Activated T-helper 1 cell treated with anti-CD3 and anti-CD28 coated beads, Interleukin-2, amount 50 U/mL, for 16 hours (primary cell): ENCODE measurements at places on chromosomes 1 and 21.

DNA sequence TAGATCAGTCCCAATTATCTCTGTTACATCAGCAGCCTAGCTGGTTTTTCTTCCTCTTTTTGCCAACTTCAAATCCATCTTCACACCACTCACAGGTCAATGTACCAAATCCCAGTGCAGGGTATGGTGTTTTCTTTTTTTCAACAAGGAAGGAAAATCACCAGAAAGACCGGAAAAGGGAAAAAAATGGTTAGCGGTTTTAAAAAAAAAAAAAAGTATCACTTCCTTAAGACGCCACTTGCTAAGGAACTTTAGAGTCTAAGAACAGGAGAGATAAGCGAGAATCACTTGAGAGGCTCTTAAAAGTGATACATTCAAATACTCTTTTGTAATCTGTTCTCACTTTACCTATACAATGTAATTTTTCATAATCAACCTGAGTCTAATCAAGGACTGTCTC, 3.1 kb upstream of the OR10J1 start:
- DNase-seq, result no peak

- no peak for DNase-seq
Observed at GRCh38 chr21:42388740-42389448, 7.0 kb downstream of the TMPRSS3 start.

GRCh38 chr1:200038325-200038980, 10.9 kb downstream of the NR5A2 start:
- DNase-seq, result no peak

DNA sequence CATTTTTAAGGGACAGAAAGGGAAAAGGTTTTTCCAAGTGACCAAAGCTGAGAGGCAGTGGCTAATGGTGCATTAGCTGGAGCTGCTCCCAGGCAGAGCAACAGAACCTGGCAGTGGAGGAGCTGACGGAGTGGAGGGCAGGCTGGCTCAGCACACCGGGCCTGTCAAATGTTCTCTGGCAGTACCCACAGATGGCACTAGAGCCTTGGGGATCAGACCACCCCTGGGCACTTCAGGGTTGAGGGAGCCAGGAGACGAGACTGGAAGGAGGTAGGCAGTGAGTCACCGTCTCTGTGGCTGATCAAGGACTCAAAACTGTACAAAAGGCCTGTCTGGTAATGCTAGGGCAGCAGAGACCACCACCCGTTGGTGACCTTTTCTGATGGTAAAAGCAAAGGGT, 121.7 kb upstream of the KIAA0040 start:
- DNase-seq, result no peak

DNA sequence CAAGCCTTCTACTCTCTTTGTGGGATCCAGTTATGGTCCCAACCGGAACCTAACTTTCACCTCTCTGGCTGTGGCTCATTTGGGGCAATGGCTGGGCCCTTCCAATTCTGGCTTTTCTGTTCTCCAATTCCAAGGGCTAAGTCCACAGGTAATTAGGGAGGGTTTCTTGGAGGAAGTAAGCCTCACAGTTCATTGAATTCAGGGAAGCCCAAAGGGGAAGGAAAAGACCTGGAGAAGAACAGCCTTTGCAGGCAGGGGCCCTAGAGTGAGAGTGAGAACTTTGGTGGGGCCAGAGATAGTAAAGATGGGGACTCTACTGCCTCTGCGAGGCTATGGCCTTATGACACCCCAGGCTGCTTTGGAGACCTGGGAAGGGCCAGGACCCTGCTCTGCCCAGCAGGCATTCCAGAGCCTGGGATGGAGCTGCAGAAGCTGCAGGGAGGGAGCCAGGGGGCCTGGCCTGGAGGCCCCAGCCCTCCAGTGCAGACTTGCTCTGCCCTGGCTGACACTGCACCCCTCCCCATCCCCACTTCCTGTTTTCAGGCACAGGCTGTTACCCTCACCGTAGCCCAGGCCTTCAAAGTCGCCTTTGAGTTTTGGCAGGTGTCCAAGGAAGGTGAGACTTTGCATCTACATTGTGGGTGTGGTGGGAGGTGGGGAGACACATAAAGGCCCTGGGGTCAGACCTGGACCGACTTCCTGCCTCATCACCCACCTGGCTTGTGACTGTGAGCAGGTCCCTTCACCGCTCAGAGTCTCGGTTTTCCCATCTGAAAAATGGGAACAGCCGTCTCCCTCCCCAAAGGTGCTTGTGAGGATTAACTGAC, 18.9 kb downstream of the LDLRAP1 start:
- peak; percentile 56 for DNase-seq

GRCh38 chr1:243213045-243213787, 41.9 kb downstream of the CEP170 start:
- no peak for DNase-seq

- DNase-seq, result no peak
Observed at GRCh38 chr1:221756830-221757551, 15.1 kb upstream of the DUSP10 start.

DNA sequence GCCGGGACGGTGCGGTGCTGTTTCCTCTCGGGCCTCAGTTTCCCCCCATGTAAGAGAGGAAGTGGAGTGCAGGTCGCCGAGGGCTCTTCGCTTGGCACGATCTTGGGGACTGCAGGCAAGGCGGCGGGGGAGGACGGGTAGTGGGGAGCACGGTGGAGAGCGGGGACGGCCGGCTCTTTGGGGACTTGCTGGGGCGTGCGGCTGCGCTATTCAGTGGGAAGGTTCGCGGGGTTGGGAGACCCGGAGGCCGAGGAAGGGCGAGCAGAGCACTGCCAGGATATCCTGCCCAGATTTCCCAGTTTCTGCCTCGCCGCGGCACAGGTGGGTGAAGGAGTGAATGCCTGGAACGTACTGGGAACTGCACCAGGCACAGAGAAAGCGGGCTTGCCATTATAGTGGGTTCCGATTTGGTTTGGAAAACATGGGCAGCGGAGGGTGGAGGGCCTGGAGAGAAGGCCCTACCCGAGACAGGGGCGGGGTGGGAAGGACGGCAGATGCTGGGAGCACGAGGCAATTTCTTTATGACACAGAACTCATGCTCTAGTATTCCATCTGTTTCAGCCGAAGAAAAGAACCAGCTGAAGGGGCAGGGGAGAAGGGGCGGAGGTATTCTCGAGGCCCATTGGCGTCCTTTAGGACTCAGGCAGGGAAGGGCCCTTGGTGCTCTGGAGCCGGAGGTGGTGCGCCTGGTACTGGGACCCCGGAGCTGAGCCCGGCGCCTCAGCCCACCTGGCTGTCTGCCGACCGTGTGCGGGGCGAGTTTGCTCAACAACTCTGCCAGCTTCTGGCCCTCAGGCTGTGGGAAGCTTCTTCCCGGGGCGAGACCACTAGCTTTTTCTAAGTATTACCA, 960 bp downstream of the PCSK9 start:
- DNase-seq, result no peak

- DNase-seq, result no peak
Observed at GRCh38 chr1:189874715-189875435, 602.8 kb downstream of the BRINP3 start.

- DNase-seq, result no peak
Observed at GRCh38 chr1:180112984-180113647, 41.6 kb upstream of the QSOX1 start.

- DNase-seq, result peak; percentile 20
Observed at GRCh38 chr21:36310016-36310415, 10.0 kb upstream of the MORC3 start.

DNA sequence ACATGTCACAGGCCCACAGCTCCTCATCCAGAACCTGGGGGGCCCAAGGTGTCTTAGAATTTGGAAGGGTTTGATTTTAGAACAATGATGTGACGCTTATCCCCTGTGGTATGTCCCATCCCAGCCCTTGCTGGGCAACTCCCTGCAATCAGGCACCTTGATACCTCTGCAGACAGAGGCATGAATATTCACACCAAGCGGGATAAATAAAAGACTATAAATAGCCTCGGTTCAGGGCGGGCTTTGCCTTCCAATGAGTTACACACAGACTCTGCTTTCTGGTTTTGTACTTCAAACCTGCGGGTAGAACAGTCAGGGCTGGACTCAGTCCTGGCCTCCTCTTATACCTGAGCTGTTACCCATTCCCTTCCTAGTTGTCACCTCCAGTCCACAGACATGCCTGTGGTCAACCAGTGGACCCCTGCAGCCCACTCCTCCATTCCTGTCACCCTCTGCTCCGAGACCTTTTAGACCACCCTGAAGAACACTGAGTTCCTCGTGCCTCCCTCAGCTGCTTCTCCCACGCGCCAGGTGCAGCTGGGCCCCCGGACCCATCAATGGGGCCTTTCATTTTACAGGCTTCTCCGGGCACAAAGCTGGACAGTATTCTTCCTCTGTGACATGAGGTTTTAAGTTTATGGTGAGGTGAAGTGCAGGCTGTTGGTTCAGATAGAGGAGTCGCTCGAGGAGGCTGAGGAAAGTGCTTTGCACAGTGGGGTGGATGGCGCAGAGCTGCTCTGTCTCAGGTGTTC, 120.1 kb upstream of the TNR start:
- DNase-seq, result no peak

DNA sequence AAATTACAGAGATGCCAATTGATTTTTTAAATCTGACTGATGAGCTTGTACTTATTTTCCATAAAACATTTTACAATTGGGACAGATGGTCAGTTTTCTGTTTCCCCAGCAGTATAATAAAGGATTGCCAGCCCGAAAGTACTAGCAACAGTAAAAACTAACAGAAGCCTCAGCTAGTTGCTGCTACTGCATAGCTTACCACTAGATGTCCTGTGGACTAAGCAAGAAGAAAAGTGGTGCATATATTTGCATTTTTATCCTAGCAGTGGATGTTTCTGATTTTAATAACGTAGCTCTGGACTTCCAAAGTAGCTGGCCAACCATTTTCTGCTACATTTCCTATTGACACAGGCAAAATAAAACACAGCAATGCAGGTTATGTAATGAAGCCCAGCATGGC, 241.5 kb downstream of the BARHL2 start:
- no peak for DNase-seq

DNA sequence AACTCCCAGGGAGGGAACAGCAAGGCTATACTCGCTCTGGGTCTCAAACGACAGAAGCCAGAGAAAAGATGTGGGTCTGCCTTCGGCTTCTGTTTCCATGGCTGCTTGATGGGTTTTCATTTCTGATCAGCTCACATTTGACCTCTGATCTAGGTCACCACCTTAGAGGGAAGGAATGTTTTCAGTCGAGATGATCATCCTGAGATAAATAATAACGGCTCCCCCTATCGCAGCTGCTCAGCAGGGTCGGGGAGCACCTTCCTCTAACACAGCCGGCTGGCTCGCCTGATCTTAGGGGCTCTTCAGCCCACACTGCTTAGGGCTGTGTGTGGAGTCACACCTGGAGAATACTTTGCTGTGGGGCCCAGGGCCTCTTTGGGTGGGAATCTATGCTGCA, 53.1 kb upstream of the ZNF648 start:
- DNase-seq, result no peak

- no peak for DNase-seq
Observed at GRCh38 chr1:24951337-24951736, 21.3 kb upstream of the RUNX3 start.

GRCh38 chr1:165738794-165739193, 29.9 kb downstream of the TMCO1 start:
- no peak for DNase-seq

- DNase-seq, result no peak
Observed at GRCh38 chr1:3753656-3754454, 1.6 kb downstream of the CCDC27 start.

- DNase-seq, result no peak
Observed at GRCh38 chr1:112788054-112788453, 72.9 kb upstream of the PPM1J start.

GRCh38 chr1:166947398-166948043, 27.8 kb downstream of the ILDR2 start:
- DNase-seq, result no peak

- DNase-seq, result no peak
Observed at GRCh38 chr1:230581446-230582079, 60.7 kb upstream of the COG2 start.

DNA sequence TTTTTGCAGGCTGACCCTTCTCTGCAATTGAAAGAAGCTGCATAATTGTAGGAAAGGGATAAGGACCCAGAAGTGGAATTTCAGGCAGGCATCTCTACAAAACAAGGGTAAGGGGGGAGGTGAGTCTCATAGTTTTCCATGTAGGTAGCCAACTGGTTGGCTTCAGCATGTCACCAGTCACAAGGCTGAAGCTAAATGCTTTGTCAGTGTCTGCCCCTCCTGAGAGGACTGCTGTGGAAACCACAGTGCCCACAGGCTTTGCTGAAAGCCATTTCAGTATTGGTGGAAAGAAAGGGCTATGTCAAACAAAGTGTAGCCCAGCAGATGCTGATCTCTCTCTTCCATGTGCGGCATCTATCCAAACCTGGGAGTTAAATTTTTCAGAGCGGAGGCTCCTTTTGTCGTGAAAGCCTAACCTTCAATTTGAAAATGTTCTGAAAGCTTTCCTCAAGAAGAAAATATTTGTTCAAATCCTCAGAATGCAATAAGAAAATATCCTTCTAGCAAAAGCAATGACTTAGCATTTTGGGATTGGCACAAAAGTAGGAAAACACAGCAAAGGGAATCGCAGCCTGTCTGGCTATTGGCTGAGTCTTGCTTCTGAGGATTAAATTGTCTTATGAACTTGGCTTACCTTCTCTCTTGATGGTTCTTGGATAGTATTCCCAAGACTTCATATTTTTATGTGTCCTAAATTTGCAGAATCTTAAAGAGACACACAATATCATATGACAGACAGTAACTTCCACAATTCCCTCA, 591.7 kb downstream of the PLPP3 start:
- no peak for DNase-seq

GRCh38 chr1:29270929-29271521, 34.7 kb downstream of the PTPRU start:
- no peak for DNase-seq

DNA sequence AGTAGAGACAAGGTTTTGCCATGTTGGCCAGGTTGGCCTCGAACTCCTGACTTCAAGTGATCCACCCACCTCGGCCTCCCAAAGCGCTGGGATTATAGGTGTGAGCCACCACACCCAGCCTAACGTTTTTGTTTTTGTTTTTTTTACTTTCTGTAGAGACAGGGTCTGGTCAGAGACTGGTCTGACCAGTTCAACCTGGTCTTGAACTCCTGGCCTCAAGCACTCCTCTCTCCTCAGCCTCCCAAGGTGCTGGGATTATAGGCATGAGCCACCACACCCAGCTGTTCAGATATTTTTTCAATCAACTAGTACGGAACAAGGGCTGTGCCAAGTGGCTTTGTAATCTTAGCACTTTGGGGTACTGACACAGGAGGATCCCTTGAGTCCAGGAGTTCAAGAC, 209.5 kb downstream of the RERE start:
- DNase-seq, result no peak

DNA sequence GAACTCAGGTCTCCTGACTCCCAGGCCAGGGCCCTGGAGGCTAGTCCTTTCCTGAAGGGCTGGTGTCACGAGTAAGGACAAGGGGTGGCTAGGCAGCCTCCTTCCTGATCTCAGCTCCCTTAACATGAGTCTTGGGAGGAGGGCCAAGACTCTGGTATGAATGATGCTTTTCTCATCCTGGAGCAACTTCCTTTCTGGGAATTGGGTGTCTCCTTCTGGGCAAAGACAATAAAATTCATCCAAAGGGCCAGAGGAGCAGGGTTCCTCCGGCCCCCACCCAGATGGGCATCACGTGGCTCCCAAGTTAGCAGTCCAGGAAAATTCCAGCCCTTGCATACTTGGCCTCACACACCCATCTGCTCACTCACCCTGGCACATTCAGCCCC, at the start of gene FAM167B:
TSS of gene FAM167B (plus strand) at position 335 of the 386 bp plus-strand sequence. CDS start 200 bp downstream, outside the sequence.
- no peak for DNase-seq
